DMS153 (cell line): ENCODE measurements at places on chromosomes 3 and 15.

DNA sequence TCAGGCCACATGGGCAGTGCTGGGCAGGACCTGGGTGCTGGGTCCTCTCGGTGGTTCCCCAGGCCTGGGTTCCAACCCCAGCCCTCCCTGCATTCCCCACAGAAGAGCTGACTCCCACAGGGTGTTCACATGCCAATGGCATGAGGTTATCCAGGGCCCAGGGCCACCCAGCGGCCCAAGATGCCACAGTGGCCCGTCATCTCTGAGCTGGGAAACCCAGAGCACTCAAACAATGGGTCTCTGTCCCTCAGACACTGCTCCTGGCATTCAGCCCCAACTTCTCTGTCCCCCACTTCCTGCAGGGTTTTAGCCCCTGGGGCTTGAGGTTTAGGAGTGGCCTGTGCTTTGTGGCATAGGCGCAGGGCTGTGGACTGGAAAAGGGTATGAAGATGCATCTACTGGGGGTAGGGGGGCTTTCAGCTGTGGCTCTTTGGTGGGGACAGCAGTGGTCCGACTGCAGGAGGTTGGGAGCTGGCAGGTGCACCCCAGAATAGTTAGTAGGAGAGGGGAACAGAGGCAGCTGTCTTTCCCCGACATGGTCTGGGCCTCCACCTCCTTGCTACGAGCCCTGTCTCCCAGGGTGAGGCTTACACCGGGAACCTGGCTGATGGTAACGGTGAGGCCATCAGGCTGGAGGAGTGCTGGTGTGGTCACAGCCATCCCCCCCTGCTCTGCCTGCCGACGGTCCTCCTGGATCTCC, 1.7 kb downstream of the CCDC9B start:
- DNase-seq = no peak

GRCh38 chr15:43449981-43450380, 43.0 kb downstream of the TP53BP1 start:
- DNase-seq = no peak

GRCh38 chr3:171227828-171228227, 201.3 kb upstream of the SLC2A2 start:
- no peak for DNase-seq

GRCh38 chr3:30650348-30650995, 44.1 kb downstream of the TGFBR2 start:
- no peak for DNase-seq

DNA sequence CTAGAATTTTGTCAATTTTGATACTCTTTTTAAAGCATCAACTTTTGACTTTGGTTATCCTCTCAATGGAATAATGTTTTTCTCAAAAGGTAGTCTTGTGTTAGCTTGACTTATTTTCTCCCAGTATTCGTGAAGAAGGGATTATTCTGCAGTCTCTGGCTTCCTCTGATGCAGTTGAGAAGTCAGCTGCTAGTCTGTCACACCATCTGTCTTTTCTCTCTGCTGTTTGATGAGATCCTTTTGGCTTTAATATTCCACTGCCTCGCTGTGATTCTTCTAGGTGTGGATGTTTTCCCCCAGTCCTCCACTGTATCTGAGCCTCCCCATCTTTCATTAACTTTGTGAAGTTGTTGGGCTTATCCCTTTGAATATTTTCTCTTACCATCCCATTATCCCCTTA, 141.0 kb downstream of the WDR72 start:
- DNase-seq = no peak

DNA sequence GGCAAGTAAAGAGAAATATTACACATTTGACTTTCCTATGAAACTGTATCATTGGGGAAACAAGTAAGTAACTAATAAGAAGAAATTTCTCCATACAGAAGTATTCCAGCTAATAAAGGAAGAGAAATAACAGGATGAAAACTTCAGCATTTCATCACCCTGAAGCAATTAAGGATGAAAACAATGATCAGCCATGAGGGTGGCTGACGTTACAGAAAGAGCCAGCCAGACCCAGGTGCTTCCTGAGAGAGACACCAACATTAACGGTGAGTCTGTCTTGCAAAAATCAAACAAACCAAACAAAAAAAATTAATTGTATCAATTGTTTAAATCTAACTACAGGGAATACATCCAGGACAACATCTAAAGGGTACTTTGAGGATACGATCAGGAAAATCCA, 190.0 kb downstream of the ARRDC4 start:
- no peak for DNase-seq

DNA sequence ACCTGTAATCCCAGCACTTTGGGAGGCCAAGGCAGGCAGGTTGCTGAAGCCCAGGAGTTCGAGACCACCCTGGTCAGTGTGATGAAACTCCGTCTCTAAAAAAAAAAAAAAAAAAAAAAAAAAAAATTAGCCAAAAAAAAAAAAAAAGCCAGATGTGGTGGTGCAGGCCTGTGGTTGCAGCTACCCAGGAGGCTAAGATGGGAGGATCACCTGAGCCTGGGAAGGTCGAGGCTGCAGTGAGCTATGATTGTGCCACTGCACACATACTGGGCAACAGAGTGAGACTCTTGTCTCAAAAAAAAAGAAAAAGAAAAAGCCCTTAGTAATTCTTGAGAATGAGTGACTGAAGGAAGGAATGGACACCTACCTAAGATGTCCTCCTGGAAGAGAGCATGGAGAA, 105.1 kb downstream of the VGLL4 start:
- no peak for DNase-seq

DNA sequence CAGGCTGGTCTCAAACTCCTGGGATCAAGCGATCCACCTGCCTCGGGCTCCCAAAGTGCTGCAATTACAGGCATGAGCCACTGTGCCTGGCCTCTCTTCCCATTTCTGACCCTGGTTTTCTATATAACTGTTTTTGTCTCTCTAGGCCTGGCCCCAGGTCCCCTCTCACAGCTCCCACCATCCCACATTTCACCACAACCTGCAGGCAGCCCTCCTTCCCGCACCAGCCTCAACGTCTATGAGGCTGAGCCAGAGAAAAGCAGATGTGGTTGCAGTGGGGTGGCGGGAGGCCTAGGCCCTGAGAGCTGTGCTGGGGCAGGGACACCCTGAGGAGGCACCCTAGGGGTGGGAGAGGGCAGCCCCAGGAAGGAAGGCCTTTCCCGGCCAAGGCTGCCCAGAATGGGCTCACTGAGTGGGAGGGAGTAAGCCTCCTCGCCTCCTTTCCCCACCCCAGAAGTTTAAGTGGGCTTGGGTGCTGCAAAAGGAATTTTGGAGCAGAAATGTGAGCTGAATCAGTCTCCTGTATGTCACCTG, 99.7 kb downstream of the LSM3 start:
- no peak for DNase-seq

DNA sequence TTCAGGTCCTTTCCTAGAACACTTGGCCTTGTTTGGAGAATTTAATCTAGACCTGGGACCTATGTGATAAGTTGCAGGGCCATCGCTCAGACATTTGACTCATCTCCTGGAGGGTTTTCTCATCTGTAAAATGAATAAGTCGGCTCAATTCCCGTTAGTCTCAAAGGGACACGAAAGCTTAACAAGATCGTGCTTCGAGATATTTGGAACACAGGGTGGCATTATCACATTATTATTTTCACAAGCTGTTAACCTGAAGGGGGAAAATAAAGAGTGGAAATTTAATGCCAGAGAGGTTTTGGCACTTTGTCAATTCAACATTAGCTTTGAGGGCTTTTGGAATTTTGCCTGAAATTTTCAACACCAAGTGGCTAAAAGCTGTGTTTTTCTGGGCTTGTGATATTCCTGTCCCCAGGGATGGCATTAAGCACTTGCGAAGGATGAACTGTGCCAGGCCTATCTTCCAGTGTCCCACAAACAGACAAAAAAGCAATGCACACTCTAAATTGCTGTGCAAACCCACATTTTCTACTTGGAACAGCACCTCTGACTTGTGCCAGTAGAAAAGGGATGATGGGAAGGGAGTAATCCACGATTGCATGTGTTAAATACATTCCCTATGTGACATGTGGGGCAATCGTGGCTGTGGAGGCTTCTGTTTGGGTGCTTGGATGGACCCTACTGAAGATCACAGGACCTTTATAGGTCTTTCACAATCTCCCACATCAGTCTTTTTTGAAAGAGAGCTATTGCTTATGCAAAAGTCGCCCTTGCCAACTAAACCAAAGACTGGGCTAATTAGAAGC, 478.7 kb downstream of the MFSD1 start:
- DNase-seq = no peak

GRCh38 chr15:80309769-80310384, 57.9 kb upstream of the CTXND1 start:
- DNase-seq = no peak

- DNase-seq = no peak
These were observed 338.4 kb downstream of the FHIT start for GRCh38 chr3:60912876-60913275.

DNA sequence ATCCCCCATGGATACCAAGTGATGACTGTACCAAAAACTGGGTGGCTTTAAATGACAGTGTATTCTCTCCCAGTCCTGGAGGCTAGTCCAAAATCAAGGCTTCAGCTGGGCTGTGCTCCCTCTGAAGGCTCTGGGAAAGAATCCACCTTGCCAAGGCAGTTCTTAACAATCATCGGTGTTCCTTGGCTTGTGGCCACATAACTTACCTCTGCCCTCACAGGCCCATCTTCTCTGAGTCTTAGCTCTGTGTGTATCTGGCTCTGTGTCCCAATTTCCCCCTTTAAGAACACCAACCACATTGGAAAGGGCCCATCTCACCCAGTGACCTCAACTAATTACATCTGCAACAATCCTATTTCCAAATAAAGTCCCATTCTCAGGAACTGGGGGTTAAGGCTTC, 503.0 kb upstream of the PROK2 start:
- no peak for DNase-seq

GRCh38 chr3:133158686-133159085, 120.5 kb downstream of the TMEM108 start:
- no peak for DNase-seq

DNA sequence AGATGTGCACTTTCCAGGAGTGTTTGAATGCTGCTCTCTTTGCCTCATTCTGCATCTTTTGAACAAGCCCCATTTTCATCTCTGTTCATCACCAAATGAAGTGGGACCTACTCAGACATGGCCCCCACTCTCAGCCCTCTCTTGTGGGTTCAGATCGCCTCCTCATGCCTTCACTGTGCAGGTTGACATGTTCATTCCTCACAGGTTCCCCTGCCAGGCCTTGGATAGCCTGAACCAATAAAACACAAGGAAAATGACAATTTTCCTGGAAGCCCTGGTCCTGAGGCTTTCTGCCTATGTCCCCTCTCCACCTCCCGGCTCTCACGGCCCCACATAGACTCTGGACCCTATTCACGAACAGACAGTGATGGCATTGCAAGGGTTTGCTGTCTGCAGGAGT, 17.7 kb downstream of the KLF15 start:
- DNase-seq = no peak

- DNase-seq = no peak
These were observed 14.7 kb downstream of the CCR1 start for GRCh38 chr3:46193436-46193835.

GRCh38 chr15:85627213-85627935, 167.4 kb downstream of the KLHL25 start:
- no peak for DNase-seq

DNA sequence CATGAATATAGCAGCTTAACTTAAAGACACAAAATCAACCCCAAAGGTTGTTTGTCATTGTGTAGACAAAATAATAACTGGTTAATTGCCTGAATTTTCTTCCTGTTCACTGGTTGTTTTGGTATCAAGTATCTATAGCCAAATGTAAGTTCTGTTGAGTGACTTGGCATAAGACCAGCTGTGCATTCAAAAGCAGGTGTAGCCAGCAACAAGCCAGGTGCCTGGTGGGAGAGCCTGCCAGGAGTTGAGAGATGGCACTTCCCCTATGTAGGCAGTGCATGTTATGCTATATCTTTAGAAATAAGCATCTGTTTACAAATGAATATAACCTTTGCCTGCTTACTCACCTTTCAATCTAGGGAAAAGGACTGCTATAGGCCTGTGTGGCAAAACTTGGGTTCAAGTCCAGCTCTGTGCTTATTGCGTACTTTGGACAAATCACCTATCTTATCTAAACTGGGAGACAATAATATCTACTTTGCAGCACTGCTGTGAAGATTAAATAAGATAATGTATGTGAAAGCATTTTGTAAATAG, 84.9 kb upstream of the TBL1XR1 start:
- peak; percentile 93 for DNase-seq
